ENCODE measurements at places on chromosomes 6 and 20.

DNA sequence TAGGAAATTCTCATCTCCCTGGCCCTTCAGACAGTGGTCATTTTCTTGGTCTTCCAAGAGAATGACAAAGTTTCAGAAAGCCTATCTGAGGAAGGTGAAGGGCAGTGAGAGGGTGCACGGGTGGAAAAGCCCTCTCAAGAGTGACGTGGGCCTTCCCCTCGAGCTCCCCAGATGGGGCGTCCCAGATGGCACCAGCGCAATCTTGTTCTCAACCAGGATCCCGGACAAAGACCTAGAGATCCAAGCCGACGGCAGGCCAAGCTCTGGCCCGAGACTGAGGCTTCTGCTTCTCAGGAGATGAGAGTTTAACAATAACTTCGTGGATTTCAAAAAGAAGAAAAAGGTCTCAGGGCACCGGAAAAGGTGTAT is 797 bp upstream of the ZNF133 start:
- no peak for DNase-seq

- no peak for DNase-seq
These were observed 14.2 kb downstream of the COL19A1 start for GRCh38 chr6:69880601-69881000.

DNA sequence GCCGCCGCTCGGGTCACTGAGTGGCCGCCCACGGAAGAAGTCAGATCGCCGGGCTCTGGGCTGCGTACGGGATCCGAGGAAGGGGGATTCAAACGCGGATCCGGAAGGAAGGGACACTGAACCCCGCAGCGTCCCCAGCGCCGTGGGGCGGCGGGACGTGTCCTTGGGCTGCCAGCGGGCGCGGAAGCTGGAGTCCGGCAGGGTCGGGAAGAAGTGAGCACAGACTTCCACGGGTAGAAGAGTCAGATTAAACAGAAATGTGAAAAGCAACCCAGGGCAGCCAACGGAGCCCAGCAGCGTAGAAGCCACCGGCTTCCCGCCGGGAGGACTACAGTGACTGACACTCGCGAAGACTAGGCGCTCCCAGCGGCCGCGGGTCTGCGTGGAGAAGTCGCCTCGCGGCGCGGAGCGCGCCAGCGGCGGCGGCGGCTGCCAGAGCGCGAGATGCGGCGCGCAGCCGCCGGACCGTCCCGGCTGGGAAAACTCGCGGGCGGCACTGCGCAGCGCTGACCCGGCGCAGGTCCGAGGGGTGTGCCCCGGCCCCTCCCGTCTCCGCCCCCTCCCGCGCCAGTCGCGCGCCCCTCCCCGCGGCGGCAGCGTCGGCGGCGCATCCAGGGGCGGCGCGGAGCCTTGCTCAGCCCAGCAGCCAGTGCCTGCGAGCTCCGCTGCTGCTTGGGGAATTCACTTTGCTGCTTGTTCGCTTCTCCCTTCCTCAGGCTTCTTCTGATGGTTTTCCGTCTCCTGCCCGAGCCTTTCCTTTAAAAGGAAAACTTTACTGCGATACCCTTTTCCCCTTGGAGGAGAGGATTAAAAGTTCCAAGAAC is at the start of gene SAMD5:
Gene SAMD5, plus strand, starts transcription at position 649 of the 824 bp plus-strand sequence. CDS start 239 bp downstream, outside the sequence.
- no peak for DNase-seq

DNA sequence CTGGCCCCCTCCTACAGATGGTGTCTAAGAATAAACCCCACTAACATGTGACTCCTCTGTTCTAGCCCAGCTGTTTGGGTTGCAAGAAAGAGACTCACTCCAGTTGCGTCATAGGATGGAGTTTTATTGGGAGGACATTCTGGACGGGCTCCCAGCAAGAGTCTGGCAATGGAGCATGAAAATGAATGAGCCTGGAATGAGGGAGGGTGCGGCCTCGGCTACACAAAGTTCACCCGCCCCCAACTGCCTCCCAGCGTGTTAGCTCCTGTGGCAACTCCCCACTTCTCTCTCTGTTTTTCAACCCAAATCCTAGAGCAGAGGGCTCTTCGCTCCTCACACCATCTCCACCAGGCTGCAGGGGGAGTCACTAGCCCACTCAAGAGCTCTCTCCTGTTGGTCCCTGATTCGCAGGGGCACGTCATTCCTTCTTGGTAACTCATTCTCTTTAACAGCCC is 5.1 kb upstream of the ADAM33 start:
- no peak for DNase-seq

- no peak for DNase-seq
These were observed 213.7 kb downstream of the ANKRD60 start for GRCh38 chr20:58014628-58015315.

DNA sequence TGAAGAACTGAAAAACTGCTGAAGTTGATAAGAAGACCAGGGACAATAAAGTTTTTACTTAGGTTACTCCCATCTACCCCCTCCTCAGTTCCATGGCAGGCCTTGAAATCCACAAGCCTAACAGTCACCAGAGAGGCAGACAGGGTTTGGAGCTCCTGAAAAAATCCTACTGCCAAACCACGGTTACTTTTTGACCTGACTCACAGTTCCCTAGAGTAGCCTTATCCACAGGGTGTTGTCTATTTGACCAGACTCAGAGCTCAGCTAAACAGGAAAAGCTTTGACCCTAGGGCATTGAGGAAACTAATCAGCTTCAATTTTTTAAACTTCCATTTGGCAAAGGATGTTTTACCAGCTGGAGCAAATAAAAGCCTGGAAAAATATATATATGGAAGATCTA is 257.7 kb upstream of the NT5E start:
- no peak for DNase-seq

DNA sequence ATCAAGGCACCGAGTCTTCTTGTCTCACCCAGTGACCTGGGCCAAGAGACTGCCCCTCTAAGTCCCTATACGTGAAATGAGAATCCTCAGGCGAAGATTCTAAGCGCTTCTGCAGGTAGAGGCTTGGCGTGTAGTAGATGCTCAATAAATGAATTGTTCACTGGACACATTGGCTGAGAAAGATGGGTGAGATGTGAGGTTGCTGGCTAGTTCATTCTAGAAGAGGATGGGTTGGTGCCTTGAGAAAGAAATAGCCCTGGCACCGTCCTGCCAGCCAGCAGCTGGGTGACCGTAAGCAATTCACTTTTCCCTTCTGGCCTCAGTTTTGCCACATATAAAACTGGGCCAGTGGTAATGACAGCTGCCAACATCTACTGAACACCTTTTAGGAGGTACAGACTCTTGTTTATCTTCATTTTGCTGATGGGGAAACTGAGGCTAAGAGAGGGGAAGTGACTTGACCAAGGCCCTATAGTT is 1.4 kb downstream of the SRC start:
- DNase-seq: no peak

GRCh38 chr6:84651583-84651982 is 112.8 kb downstream of the TBX18 start:
- DNase-seq: no peak

- no peak for DNase-seq
These were observed 13.5 kb upstream of the BAG2 start for GRCh38 chr6:57158658-57159057.

- no peak for DNase-seq
These were observed 27.5 kb upstream of the ZBTB22 start for GRCh38 chr6:33344701-33345697.

DNA sequence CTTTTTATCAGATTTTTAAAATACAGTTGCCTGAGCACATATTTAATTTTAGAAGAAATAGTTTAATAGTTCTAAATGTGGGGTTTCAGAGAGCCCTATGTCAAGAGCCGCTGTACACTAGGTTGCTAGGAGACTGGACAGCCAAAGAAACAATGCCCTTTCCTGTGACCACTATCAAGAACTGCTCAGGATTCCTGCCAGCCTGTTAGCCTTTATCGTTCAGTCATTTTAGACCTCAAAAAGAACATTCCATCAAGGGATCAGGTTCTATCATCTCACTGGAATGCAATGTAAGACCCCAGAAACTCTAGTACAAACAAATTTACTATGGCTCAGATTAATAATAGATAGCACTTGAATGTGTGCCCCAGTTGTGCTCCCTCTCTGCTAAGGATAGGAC is 181.2 kb upstream of the CCN2 start:
- no peak for DNase-seq

DNA sequence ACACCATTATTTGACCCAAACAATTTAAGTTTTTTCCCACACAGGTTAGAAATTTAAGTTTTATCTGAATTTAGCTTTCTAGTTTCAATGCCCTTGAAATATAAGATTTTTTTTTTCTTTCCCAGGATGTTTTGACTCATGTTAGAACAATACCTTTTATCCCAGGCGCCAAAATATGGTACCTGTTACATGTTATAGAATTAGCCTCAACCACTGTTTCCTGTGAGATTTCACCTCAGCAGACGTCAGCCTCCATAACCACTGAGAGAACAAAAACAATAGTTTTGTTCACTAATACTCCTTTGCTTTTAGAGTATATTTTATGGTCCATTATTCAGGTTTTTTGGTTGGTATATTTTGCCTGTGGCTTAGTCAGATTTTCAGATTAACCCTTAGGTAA is 302.9 kb downstream of the CDKAL1 start:
- DNase-seq: no peak

GRCh38 chr6:53673162-53673727 is 7.7 kb upstream of the KLHL31 start:
- DNase-seq: no peak

DNA sequence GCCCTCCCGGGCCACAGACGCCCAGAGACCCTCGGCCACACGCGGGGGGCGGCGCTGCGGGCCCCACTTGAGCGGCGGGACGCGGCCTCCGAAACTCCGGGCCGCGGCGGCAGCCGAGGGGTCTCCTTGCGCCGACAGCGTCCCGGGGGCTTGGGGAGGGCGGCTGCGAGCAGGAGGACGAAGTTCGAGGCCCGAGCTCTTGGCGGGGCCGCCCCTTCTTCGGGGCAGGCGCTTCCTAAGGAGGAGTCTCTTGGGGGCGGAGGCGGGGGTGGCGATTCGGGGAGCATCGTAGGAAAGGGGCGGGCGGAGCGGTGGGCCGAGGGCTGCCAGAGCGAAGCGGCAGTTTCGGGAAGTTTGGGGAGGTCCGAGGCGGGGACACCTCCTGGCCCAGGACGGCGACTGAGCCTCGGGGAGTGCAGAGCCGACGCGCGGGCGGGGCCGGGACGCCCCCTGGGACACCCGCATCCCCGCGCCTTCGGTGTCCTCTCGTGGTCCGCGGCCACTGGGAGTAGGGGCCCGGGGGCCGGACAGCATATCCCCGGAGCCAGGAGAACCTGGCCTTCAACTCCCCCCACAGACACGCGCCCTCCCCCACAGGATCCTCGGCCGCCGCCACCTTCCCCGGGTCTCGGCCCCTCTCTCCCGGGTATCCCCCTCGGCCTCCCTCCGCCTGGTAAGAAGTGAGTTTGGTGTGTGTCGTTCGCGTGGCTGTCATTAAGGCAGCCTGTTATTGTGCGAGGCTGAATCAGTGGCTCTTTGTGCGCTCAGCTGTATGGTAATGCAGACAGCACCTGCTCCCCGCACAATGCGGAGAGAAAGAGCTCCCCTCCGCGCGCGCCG is 613 bp upstream of the DLL1 start:
- DNase-seq: no peak

- no peak for DNase-seq
These were observed 211.0 kb upstream of the ARG1 start for GRCh38 chr6:131362070-131362469.

DNA sequence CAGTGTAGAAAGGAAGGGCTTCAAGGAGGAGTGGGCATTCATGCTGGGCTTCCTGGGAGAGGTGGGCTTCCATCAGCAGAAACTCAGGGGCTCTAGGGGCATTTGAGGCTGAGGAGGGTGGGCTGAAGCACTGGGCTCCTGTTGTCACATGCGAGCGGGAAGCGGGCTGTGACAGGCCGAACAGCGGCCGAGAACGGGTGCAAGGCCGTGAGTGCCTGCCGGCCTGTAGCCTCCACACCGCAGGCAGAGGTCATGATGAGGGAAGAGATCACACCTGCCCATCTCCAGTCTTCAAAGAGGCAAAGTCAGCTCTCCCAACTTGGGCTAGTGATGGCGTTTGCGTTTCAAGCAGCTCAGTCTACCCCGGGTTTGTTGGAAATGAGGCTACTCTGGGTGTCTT is 880 bp downstream of the TTLL2 start:
- DNase-seq: no peak

DNA sequence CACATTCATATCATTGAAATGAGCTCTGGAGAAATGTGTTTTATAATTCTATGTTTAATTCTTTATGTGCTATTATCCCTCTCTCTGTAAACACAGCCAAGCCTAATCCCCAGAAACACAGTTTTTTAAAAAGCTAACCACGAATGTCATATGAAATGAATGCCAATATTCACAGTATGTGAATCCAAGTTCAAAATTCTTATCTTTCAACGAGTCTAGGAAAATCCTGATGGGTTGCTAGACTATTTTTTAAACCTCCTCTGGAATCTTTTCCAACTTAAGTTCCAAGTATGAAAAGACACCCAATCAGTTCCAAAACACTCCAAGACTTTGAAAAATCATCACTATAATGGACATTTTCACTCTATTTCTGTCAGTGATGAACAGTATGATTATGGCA is 689.3 kb downstream of the HACE1 start:
- no peak for DNase-seq

DNA sequence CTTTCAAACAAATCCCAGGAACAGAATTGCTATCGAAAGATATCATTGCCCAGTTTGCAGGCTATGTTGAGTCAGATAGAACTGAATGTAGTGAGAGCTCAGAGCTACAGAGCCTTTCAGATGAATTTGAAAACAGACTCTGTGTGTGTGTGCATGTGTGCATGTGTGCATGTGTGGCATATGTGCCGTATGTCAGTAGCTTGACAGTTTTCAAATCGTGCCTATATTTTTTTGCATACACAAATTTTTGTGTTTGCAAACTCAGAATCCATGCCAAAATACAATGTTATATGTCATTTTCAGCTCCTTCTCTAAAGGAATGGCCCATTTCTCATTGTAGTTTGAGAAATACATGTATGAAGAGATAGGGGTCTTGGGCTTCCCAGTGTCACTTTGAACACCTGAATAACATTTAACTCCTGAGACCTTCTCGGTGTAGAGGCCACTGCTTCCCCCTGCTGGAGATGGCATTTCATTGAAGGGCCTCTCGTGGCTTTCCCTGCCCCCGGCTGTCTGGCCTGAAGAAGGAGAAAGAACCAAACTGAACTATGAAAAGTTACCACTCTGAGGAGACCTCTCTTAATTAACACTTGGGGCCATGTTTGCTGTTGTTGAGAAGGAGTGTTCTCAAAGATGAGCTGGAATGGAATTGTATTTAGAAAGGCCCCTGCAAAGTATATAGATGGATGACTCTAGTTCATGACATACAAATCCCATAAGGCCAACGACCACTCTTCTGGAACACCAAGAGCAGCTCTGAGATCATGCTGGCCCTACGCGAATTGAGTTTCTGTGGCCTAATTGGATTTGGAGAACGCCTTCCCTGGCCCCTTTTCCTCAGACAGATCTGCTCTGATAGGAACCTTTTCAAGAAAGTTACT is 58.7 kb downstream of the VAPB start:
- no peak for DNase-seq

GRCh38 chr6:123598011-123598410 is 38.7 kb downstream of the TRDN start:
- no peak for DNase-seq

DNA sequence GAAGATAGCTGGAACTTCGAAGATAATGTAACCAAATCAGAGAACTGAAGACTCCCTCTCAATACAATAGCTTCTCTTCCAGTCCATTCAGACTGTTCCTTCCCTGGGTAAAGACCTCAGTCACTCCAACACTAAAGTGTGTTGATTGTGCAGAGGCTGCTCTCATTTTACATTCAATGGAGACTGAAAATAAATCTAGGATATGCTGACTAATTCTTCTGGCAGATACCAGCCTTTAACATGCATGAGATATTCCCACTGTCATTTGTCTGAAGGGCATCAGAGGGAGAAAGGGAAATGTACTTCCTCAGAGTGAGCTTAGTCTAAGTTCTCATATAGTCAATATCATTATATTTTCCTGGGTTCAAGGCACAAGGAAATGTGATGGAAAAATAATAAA is 166.4 kb upstream of the IRAK1BP1 start:
- no peak for DNase-seq

- peak; percentile 65 for DNase-seq
These were observed 26.2 kb upstream of the GATA5 start for GRCh38 chr20:62501801-62502495.
